ENCODE measurements at places on chromosomes 13 and 19.
A peak's percentile ranks its signal among the peaks of the same experiment; 100 is the strongest.

DNA sequence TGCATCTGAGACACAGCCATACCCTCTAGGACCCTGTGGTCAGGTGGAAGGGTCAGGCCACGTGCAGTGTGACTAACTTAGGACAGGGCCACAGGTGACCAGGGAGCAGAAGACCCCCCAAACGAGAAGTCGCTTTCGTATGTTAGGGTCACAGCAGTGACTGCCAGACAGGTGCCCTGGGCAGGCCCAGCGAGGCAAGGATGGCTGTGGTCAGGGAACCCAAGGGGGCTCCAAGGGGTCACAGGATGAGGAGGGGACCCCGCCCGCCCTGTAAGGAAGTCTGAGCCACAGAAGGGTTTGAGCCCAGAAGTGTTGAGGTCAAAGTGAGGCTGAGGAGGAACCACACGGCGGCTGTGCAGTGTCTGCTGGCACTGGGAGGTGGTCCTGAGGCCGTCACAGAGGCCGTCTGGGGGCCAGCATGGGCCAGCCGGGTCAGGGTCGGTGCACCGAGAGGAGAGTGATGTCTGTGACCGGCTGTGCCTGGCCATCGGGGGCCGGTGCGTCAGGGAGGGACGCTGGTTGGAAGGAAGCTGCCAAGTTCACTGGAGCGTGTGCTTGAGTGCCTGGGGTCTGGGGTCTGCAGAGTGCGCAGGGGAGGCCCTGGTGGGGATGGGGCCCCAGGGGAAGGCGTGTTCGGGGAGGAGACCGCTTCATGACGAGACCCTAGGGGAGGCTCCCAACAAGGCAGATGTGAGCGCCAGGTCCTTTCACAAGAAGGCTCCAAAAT, 24.8 kb upstream of the TMEM255B start:
- DNase-seq, result no peak

- no peak for DNase-seq
Measured at GRCh38 chr13:26919311-26919710, 158.7 kb upstream of the GPR12 start.

GRCh38 chr19:51294211-51294976, 17.1 kb upstream of the IGLON5 start:
- peak; percentile 44 for DNase-seq

DNA sequence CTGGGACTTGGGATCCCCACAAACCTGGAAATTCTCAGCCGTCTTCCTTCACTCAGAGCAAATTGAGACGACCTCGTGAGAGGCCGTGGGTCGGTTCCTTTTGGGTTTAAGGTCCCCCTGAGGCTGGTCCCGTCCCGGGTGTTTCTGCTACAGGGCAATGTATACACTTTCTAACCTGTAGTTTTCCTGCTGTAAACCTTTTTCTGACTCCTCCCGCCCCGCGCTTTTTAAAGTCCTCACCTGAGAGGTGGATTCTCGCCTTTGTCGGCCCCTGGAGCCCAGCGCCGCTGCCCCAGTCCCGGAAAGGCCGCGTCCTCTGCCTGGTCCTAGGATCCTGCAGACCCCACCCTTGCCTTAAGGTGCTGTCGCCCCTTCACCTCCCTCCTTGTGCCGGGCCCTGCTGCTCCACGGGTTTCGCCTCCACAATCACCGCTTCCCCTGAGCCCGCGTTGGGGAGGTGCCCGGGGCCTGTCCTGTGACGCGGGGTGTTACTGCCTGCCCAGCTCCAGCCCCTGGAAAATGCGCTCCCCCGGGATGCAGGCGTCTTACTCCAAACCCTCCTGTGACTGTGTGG, 391 bp downstream of the ZNF761 start:
- DNase-seq, result peak; percentile 34

DNA sequence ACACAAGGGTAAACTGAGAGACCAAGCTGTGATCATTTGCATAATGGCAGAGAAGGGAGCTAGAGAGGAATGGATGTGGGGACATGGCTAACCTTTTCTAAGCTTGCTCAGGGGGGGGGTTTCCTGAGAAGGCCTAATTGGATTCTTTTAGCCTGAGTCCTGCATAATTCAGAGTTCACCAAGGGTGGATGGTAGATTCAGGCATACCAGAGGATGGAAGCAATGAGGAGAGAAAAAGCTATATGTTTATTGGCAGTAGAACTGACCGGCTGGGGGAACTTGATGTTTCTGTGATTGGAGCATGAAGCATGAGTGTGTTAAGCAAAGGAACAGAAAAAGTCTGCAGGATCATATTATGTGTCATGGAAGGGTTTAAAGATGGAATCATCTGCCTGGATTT, 65.9 kb upstream of the KLF12 start:
- peak; percentile 23 for DNase-seq

GRCh38 chr19:4061178-4061682, 5.5 kb downstream of the ZBTB7A start:
- no peak for DNase-seq

All from mesendoderm (in vitro differentiated cells).